CD4-positive, alpha-beta T cell treated with Interleukin-21 for 1 hour (primary cell): ENCODE measurements at places on chromosomes 5 and 9.

DNA sequence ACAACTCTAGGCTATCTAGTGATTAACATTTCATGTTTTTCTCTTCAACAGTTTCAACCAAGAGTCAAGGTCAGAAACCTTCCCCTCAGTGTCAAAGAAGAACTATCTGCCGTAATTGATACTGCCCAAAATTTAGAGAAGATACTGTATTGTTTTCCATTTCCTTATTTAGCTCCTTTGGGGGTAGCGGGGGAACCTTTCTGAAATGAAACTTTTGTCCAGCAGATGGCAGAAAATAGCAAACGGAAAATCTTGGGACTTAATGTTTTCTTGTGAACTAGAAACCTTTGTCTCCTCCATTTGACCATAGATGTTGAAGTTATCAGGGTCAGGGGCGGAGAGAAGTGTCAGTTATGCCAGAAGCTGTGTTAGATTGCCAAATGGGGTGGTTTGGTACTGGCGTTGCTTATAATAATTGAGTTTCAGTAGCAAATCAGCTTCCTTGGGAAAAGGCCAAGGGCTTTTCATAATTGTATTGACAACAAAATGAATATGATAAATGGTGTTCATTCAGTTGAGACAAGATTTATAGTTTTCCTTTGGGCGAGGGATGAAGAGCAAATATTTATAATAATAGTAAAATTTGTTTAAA lies 101.7 kb upstream of the TLX3 start:
- DNase-seq = peak; percentile 34

- DNase-seq = no peak
Measured at GRCh38 chr5:3489239-3489843, 106.3 kb upstream of the IRX1 start.

- no peak for DNase-seq
Measured at GRCh38 chr9:93644397-93645088, 68.2 kb downstream of the PHF2 start.

- DNase-seq = no peak
Measured at GRCh38 chr5:55821731-55822512, 29.2 kb upstream of the IL31RA start.

GRCh38 chr9:132551556-132551955 lies 30.9 kb upstream of the BARHL1 start:
- no peak for DNase-seq

DNA sequence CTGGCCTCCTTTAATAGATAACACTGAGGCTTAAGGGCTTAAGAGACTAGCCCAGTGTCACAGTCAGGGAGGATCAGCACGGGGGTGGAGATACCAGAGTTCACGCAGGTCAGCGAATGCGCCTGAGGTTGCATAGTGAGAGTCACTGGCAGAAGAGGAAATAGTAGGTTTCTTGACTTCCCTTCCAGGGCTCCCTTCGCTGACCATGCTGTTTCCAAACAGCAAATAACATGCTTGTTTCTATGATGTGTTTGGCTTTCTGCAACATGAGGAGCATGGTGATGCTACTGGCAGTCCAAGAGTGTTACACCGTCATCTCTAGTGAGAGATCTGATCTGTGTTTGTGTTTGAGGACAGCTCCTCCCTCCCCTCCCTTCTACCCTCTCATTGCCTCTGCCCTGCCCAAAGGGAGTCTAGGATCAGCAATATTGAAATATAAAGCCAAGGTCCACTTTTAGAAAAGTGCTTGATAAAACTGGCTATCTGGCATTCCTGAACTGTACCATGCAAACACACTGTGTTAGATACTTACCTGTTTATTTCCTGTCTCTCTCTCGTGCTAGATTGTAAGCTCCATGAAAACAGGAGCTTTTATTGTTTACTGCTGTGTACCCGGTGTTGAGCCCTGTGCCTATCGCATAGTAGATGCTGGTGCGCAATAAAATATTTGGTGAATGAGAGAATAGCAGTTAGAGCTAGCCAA lies 12.3 kb downstream of the TLE4 start:
- DNase-seq = peak; percentile 36

- DNase-seq = no peak
Measured at GRCh38 chr9:16267281-16268066, 603.0 kb downstream of the BNC2 start.

GRCh38 chr5:85170183-85170582 lies 785.5 kb upstream of the EDIL3 start:
- DNase-seq = no peak

DNA sequence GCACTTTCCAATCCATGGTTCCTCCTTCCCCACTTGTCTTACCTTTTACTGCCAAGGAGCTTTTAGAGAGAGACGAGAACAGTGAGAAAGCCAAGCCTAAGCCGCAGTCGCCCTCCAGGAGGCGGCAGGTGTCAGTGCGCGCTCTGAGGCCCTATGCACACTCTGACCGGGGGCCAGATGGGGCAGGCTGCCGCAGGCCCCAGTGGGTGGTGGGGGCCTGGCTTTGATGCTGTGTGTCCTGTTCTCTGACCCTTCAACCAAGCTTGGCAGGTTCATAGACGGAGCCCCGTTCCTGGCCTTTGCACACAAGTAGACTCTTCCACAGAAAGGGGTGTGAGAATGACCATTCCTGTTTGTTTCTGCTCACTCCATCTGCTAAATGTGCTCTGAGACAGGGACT lies 77.3 kb downstream of the WNK2 start:
- no peak for DNase-seq

DNA sequence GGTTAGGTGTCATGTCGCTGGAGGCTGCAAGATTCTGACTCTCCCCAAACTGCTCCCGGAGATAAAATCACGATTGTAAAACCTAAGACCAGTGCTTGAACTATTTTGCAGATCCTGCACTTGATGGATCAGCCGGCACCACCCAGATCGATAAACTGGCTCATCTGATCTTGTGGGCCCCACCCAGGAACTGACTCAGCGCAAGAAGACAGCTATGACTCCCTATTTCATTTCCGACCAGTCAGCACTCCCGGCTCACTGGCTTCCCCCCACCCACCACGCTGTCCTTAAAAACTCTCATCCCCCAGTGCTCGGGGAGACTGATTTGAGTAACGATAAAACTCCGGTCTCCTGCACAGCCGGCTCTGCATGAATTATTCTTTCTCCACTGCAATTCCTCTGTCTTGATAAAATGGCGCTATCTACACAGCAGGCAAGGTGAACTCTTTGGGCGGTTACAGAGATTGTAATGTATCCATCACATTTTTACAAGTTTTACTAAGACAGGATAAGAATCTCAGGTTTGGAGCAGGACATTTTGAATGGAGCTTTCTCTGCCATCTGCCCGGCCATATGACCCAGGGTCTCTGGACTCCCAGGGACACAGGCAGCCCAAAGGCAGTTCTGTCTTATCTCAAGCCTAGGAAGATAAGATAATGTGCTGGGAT lies 10.6 kb upstream of the PPP1R26 start:
- peak; percentile 37 for DNase-seq

DNA sequence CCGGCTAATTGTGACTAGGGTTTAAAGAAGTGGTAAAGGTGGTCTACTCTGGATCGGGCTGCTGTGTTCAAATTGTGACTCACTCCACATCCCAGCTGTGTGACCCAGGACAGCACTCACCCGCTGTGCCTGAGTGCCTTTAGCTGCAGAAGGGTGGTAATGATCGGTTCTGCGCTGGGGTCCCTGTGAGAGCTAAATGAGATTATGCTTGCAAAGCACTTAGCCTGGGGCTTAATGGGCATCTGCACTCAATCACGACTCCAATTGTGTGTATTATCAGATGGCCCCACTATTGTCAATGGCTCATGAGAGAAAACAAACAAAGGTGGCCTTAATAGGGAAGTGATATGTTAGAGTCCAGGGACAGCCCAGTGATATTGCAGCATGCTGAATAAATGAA lies 25.1 kb upstream of the TBC1D2 start:
- DNase-seq = no peak

DNA sequence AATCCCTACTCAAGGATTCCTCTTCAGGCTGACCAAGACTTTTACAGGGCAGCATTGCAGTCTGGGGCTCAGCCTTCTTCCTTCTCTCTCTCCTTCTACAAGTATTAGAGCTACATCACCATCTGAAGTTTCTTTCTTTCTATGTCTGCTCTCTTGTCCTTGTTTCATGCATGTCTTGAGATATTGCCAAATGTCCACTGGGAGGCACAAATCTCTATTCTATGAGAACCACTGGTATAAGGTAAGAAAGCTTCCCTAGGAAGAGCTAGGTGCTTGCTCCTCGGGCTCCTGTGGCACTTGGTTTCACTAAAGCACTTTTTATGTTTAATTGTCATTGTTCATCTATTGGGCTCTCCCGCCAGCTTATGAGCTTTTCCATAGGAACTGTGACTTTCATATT lies 289.2 kb upstream of the PCSK5 start:
- DNase-seq = no peak

DNA sequence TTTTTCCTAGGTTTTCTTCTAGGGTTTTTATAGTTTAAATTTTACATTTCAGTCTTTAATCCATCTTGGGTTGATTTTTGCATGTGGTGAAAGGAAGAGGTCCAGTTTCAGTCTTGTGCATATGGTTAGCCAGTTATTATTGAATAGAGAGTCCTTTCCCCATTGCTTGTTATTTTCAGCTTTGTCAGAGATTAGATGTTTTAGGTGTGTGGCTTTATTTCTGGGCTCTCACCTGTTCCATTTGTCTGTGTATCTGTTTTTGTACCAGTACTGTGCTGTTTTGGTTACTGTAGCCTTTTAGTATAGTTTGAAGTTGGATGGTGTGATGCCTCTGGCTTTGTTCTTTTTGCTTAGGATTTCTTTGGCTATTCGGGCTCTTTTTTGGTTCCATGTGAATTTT lies 25.8 kb downstream of the NIPBL start:
- DNase-seq = no peak

DNA sequence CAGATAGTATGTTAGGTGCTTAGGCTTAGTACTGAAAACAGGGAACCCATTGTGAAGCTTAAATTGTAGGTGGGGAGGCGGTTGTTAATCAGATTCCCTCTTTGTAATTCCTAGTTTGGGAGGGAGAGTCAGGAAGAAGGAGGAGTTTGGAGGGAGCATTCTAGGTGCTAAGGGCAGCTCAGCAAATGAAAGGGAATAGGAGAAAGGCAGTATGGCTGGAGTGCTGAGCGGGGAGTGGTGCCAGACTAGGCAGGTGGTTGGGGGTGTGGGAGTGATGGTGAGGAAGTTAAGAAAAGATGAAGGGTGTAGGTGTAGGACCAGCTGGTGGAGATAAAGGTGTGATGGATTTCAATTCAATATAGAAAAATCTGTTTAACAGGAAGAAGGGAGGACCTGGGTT lies 11.1 kb upstream of the GARNL3 start:
- no peak for DNase-seq

DNA sequence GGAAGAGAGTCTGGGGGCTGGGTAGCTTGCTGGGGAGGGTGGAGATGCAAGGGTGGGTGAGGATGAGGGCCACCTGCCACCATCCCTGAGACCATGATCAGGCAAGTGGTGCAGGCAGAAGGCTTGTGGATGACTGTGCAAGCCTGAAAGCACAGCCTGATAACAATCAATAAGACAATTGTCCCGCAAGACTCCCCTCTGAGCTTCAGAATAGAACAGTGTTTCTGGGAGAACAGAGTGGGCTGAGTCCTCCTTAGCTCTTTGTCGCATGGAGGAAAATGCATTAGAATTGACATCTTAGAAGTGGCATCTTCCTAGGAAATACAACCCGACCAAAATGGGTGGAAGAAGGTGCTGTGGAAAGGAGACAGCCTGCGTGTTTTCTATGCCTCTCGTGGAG lies 6.6 kb downstream of the GADD45G start:
- no peak for DNase-seq

- no peak for DNase-seq
Measured at GRCh38 chr5:84290161-84290560, 94.5 kb downstream of the EDIL3 start.

DNA sequence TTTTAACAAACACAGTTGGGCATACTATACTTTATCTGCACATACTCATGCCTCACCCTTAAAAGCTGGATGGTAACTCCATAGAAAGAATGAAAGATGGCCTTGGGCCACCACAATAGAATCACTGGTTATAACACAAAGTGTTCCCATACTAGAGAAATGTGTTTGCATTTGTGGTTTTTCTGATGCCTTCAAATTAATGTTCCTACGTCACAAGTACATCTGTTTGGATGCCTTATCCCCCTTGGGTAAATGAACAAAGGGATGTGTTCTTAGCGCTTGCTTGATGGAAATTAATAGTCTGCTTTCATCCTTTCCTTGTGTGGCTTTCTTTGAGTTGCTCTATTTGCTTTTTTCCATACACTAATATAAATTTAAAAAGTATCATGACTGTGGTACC lies 291.1 kb upstream of the PDE4D start:
- no peak for DNase-seq

DNA sequence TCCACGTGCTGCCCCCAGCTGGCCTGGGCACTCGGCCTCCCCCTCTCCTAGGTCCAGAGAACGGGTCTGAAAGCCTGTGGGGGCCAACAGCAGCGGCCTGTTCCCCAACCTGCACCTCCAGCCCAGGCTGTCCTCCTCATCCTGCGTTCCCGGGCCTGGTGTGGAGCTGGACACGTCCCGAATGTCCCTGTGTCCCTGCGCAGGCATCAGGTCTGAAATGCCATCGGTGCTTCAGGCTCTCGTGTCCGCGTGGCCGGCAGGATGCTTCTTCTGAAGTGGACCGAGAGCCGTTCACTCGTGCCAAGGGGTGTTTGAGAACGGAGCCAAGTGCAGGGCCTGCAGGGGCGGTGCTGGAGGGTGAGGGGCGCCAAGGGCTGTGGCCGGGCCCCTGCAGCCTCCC lies 24.7 kb upstream of the UBAC1 start:
- DNase-seq = no peak
